ENCODE measurements at places on chromosomes 7 and 10. TPM values are rescaled to one million over a fixed set of nuclear protein-coding genes. Genes with fewer than 3 reads are reported as not detected.

The WAC gene
- total RNA-seq: 173 TPM

The RPEL1 gene
- total RNA-seq: 0.12 TPM

The DPP6 gene
- total RNA-seq: not detected

The INTS1 gene
- total RNA-seq: 63.9 TPM

The SLC16A9 gene
- 0.19 TPM for total RNA-seq

The SCART1 gene
- 3.3 TPM for total RNA-seq

The ENO4 gene
- not detected for total RNA-seq

The OPN4 gene
- not detected for total RNA-seq

The HOXA5 gene
- total RNA-seq: not detected

The TEX47 gene
- total RNA-seq: not detected

The ELMO1 gene
- 113 TPM for total RNA-seq

The SLC39A12 gene
- not detected for total RNA-seq

The ACTL6B gene
- total RNA-seq: not detected
